Bladder microvascular endothelial cell (primary cell): ENCODE measurements at places on chromosomes 1 and 21. TPM values are rescaled to one million over a fixed set of nuclear protein-coding genes. Genes with fewer than 3 reads are reported as not detected.

Gene NBPF4
- total RNA-seq: not detected in 2 replicates

Gene CDC42SE1
- total RNA-seq: 49.4 and 59.4 TPM in 2 replicates

Gene CELA2A
- not detected in 2 replicates for total RNA-seq

Gene TSACC
- total RNA-seq: 0.32 TPM in 1 of 2 replicates, not detected in the other

Gene OR6N1
- not detected in 2 replicates for total RNA-seq

Gene LDLRAD2
- total RNA-seq: under 0.01 and 0.06 TPM in 2 replicates

Gene GPR3
- total RNA-seq: 0.16 and 0.19 TPM in 2 replicates

Gene TMEM125
- 0.06 TPM in 1 of 2 replicates, not detected in the other for total RNA-seq

Gene DCDC2B
- total RNA-seq: not detected in 2 replicates

Gene GSTM1
- total RNA-seq: not detected in 2 replicates

Gene SPRR5
- not detected in 2 replicates for total RNA-seq

Gene BMP8B
- under 0.01 and 0.82 TPM in 2 replicates for total RNA-seq

Gene C1QTNF12
- total RNA-seq: 0.32 and 0.57 TPM in 2 replicates

Gene DNASE2B
- under 0.01 TPM in 1 of 2 replicates, not detected in the other for total RNA-seq

Gene S100A12
- total RNA-seq: not detected in 2 replicates

Gene E2F2
- 1.9 and 2.8 TPM in 2 replicates for total RNA-seq

Gene KIF14
- 4.5 and 7.9 TPM in 2 replicates for total RNA-seq

Gene PRKAA2
- total RNA-seq: 0.32 and 2.5 TPM in 2 replicates

Gene CRP
- not detected in 2 replicates for total RNA-seq

Gene URB2
- 5.5 and 18.6 TPM in 2 replicates for total RNA-seq

Gene IL12RB2
- 0.19 TPM in 1 of 2 replicates, not detected in the other for total RNA-seq

Gene RNU1-1
- total RNA-seq: 509 and 6,751 TPM in 2 replicates

Gene PAX7
- total RNA-seq: not detected in 2 replicates

Gene C1orf115
- total RNA-seq: 47.3 and 93.7 TPM in 2 replicates

Gene S100B
- total RNA-seq: not detected in 2 replicates

Gene UTS2
- not detected in 2 replicates for total RNA-seq

Gene PKN2
- 21.0 and 38.3 TPM in 2 replicates for total RNA-seq

Gene C1orf116
- total RNA-seq: under 0.01 TPM in 1 of 2 replicates, not detected in the other
